ENCODE measurements at places on chromosomes 4 and X.

GRCh38 chr4:33184657-33185290 lies 2464.6 kb downstream of the PCDH7 start:
- no peak for DNase-seq

DNA sequence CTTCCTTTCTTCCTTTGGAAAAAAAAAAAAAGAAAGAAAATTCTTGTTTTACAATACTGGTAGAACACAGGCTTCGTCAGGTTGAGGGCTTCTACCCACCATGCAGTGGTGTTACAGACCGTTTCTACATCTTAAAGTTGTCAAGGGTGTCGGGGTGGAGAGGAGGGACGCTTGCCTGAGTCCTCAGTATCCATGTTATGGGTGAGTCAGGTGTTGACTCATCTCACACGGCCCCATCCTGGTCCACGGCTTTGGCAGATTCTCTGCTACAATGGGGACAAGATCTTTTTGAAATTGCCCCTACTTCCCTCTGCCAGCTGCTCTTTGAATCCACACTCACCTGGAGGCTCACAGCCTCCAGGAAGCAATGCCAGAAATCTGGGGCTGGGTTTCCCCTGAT lies 310.3 kb upstream of the ZFP42 start:
- no peak for DNase-seq

DNA sequence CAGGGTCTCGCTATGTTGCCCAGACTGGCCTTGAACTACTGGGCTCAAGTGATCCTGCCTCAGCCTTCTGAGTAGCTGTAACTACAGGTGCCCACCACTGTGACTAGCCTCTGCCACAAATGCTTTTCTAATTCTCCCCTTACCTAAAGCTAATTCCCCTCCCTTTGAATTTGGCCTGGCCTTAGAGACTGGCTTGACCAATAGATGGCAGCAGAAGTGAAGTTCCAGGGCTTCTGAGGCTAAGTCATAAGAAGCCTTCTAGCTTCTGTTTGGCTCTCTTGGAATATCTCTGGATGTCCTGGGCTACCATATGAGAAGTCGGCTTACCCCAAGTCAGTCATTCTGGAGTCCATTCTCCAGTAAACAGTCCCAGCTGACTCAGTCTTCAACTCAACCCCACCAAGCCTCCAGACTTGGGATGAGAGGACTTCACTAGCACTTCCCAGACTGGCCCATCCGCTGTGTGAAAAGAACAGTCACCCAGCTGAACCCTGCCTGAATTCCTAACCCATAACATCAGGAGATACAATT lies 61.0 kb downstream of the HPRT1 start:
- no peak for DNase-seq

- no peak for DNase-seq
These were observed 20.3 kb upstream of the HMX1 start for GRCh38 chr4:8891646-8892555.

DNA sequence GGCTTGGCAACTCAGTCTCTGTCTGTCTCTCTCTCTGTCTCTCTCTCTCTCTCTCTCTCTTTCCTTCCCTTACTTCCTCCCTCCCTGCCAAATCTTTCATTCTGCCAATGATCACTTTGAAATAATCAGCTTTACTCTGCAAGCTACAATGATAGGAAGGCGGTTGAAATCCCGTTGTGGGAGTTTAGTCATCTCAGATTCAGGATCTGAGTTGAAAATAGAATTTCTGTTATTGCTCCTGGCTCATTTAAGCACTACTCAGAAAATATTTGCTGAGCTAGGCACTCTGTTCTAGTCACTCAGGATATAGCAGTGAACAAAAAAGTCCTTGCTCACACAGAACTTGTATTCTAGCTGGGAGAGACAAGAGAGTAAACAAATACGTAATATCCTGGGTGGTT lies 56.3 kb upstream of the DCTD start:
- no peak for DNase-seq

DNA sequence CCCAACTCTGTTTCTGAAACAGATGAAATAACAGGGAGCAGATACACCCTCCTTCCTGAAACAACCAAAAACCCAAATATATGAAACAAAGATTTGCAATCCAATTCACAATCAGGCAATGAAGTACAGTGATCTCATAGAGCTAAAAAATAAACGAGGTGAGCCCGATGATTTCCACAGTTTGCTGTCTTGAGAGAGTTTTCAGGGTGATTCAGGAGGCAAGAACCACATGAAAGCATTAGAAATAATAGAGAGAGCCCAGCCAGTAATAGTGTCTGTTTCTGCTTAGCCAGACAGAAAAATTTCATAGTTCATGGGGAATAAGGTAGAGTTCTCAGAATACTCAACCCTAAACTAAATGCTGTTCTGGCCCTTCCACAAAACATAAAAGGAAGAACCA lies 296.2 kb downstream of the PDHA2 start:
- DNase-seq, result no peak

GRCh38 chrX:15853586-15854079 lies 980 bp downstream of the AP1S2 start:
- DNase-seq, result no peak

GRCh38 chr4:86400216-86400615 lies 40.4 kb upstream of the MAPK10 start:
- no peak for DNase-seq

DNA sequence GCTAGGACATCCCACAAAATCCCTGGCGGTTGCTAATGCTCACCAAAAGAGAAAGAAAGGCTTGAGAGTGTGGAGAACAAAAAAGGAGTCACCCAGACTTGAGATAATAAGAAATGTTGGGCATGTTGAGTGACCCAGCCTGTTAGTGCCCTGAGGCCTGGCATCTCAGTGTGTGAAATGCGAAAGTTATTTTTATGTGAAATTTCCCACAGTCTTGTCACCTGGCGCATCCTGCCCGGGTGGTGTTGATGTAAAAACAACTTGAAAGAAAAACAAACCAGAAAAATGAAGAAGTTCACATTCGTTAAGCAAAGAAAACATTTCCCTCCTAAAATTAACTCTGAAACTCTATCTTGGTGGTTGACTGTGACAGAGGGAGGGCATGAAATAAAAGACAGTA lies 495.2 kb downstream of the MID1IP1 start:
- no peak for DNase-seq

DNA sequence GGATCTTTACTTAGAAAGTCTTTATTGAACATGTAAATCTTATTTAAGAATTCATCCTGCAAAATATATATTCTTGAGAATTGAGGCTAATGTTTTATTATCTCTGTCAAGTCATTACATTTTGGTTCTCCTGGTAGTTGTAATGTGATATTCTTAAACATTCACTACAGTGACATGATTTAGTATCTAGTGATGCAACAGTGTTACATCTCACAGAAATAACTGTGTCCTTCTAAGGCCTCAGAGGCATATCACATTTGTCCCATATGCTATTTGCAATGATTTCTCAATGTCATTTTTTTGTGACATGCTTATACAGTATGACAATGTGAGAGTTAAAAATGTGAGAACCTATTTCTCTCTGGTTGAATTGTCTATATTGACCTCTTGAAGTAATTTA lies 34.1 kb downstream of the PRRG1 start:
- DNase-seq, result no peak

Measured in CD4-positive, alpha-beta T cell (primary cell).